ENCODE measurements at places on chromosomes 12 and 14. TPM values are rescaled to one million over a fixed set of nuclear protein-coding genes. Genes with fewer than 3 reads are reported as not detected.

DNA sequence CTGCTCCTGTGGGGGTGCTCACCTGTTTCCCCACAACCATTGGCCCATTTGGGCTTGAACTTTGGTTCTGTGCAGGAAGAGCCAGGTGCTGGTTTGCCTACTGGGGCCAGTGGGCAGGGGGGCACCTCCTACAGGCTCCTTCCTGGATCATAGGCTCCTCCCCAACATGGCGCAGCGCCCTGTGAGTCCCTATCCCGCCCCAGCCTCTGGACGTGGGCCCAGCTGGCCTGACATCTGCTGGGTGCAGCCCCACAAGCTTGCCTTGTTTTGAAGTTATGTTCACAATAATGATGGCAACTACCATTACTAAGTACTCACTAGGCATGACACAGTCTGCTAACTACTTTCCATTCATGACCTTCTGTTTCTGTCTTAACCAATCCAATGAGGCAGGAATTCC is 147.8 kb downstream of the RBM19 start:
- DNase-seq: no peak

DNA sequence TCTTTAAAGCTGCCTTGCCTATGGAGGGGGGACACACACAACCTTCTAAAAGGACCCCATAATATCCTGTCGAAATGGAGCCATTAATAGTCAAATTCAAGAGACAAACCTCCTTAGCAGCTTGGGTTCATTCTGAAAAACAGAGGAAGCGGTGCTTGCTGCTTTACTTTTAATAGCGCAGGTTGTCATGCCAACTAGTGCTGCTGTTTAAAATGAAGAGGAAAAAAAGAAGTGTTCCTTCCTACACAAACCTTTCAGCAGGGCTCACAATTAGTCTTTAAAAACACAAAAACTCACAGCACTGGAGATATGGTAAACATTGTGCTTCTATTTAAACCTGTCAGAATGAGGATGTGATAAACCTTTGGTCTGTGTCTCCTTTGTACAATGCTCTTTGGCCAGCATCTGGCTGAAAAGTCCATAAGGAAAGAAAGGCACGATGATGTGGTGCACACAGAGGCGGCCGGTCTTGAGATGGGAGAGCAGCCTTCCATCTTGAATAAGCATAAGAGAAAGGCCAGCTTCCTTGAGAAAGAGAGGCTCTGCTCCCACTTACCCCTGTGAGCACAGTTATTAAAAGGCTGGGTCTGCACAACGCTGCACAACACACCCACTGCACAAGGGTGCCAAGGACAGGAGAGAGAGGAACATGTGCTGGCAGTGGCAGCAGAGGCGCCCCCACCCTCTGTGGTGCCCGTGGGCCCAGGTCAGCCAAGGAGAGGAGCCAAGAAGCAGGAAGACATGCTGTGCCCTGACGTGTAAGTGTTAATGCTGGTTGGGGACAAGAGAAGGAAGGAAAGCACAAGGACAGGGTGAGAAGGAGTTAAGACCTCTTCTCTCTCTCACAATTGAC is 144.6 kb downstream of the TTC7B start:
- DNase-seq: no peak

DNA sequence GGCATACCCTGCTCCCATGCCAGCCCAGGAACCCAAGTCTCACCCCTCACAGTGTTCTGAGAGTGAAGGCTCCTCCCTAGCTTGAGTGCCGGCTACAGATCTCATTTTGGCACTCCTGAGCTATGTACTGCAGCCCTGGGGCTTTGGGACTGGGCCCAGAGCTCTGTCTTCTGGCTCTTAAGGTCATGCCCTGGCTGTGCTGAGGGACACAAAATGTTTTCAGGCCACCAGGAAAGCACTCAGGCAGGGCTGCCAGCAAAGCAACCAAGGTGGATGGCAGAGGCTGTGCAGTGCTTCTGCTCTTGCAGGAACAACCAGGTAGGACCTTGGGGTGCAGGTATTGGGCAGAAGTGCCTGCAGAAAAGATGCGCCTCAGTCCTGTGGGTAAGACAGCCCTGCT is 564.0 kb downstream of the SLC6A15 start:
- DNase-seq: no peak

DNA sequence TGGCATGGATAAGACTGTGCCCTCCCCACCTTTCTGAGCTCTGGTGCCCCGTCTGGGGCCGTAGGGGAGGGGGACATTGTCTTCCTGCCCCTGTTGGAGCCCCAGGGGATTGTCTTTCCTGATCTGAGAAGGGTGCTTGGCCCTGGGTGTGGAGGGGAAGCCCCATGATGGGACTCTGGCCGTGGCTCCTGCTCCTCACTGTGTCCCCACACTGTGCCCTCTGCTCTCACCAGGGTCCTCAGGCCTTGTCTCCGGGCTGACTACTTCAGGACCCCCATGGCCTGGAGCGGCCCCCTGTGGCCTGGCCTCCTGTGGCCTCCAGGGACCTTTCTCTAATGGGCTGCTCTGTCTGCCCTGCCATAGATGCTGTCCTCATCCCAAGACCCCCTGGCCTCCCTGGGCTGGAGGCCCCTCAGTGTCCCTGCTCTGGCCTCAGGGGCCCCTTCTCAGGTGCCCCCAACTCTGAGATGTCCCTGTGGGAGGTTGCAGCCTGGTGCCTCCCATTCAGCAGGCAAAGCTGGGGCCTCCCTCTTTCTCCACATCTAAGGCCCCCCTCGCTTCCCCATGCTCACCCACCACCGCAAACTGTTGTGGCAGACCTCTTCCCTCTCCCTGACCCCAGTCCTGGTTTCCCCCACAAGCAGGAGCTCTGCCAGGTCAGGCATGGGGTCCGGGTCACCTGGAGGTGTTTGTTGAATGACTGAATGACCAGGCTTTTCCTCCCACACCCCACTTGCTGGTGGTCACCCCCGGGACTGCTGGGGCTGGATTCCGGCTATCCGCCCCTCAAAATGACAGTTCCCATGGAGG is 4.0 kb downstream of the KIF26A start:
- no peak for DNase-seq

GRCh38 chr12:69150796-69151127 is 88.6 kb upstream of the CPSF6 start:
- no peak for DNase-seq

- DNase-seq: no peak
Measured at GRCh38 chr12:15118955-15119354, 102.3 kb downstream of the RERG start.

- DNase-seq: no peak
Measured at GRCh38 chr12:82955043-82955442, 268.3 kb downstream of the TMTC2 start.

RPL36AL gene
- 176 TPM for total RNA-seq
